Activated CD4-positive, alpha-beta memory T cell treated with anti-CD3 and anti-CD28 coated beads, Interleukin-2, amount 10 ng/mL, durations not matched to agents 7 days and 5 days (primary cell): ENCODE measurements at places on chromosomes 4 and X.
A peak's percentile ranks its signal among the peaks of the same experiment; 100 is the strongest.

- H3K4me3 ChIP-seq: no peak overlapping the region
- no peaks in the 10 kb centered on the region for H3K4me1 ChIP-seq
- DNase-seq: no peak
- no peaks in the 10 kb centered on the region for H3K36me3 ChIP-seq
- no peak overlapping the region for H3K27ac ChIP-seq
- H3K27me3 ChIP-seq: no peaks in the 10 kb centered on the region
These were observed 190.4 kb upstream of the TLL1 start for GRCh38 chr4:165682611-165683010.

DNA sequence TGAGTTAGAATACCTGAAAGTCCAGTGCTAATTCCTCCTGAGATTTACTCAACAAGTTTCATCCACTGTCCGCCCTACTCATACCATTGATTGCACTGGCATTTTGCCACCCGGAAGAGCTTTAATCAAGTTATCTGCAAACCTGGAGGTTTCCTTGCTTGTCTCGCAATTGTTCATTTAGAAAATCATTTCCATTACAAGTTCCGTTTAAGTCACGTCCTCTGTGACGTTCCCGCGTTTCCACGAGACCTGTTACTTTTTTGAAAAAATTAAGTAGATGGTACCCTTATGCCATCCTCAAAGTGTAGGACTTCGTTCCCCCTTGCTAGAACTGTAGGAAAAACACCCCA, 761 bp upstream of the FRYL start:
- peak; percentile 43 for DNase-seq
- H3K36me3 ChIP-seq: peaks cover 4% of the 10 kb centered on the region
- H3K27ac ChIP-seq: peak overlapping the region; percentile 88
- no peaks in the 10 kb centered on the region for H3K27me3 ChIP-seq

DNA sequence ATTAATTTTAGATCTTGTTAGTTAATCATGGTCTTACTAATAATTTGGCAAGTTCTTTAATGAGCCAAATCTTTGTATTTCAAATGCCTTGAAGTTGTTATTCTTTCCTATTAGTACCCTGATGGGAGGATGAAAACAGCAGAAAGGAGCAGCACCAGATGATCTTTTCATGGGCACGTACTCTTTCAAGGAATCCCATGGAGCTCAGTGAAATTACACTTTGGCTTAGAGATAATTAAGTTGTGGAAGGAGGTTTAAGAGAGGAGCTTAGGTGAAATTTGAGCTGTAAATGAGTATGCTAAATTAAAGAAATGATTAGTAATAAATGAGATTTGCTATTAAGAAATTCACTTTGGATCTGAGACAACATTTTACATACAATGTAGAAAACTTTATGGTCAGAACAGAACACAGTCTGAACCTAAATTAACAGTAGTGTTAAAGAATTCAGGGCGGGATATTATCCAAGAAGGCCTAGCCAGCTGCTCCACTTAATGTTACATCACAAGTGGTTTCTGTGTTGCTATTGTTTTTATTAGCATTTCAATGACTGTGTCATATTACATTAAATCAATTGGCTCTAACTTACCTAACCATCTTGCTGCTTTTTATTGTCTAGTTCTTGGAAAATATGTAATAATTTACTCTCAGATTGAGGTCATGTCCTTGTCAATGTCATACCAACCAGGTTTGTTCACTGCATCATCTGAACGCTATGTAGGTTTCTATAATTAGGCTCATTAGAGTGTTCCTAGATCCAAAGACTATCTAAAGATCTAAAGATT, 3.9 kb downstream of the MTHFD2L start:
- H3K27me3 ChIP-seq: peaks cover 3% of the 10 kb centered on the region
- no peak overlapping the region for H3K4me3 ChIP-seq
- peaks cover 19% of the 10 kb centered on the region for H3K4me1 ChIP-seq

DNA sequence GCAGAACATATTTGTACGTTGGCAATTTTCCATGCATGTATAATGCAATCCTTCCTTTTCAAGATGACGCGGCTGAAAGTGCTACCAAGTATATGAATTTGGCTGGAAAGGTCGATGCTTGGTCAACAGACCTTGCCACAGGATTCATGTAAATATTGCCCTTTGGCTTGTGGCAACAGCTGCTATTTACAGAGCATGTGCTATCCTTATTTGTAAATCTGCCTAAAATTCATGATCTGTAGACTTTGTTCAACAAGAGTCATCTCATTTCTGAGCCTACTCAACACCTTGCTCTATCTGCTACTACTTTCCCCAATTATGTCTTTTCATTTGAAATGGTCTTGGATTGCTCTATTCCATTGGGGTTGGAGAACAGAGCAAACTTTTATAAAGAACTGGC, 1.9 kb upstream of the SMARCA1 start:
- H3K27ac ChIP-seq: no peak overlapping the region
- H3K4me1 ChIP-seq: peaks cover 5% of the 10 kb centered on the region
- H3K27me3 ChIP-seq: peaks cover 25% of the 10 kb centered on the region
- no peak for DNase-seq
- H3K36me3 ChIP-seq: no peaks in the 10 kb centered on the region
- H3K4me3 ChIP-seq: no peak overlapping the region

DNA sequence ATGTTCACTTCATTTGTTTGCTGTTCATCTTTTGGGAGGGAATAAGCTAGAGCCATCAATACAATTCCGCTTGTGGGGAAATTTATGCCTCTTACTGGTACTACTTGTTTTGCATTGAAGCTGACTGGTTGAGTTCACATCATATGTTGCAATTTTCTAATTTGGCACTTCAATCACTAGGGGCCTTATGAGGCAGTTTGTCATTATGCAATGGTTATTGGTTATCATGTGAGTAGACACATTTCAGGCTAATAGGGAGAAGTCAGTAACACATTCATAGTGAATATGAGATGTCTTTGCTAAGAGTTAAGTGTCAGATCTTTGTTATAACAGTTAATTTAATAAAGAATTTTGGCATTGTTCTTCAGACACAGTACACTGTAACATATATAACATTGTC, 5.0 kb downstream of the RPL36A start:
- DNase-seq: no peak
- no peaks in the 10 kb centered on the region for H3K27me3 ChIP-seq
- H3K27ac ChIP-seq: peak overlapping the region; percentile 9
- peaks cover 56% of the 10 kb centered on the region for H3K36me3 ChIP-seq

DNA sequence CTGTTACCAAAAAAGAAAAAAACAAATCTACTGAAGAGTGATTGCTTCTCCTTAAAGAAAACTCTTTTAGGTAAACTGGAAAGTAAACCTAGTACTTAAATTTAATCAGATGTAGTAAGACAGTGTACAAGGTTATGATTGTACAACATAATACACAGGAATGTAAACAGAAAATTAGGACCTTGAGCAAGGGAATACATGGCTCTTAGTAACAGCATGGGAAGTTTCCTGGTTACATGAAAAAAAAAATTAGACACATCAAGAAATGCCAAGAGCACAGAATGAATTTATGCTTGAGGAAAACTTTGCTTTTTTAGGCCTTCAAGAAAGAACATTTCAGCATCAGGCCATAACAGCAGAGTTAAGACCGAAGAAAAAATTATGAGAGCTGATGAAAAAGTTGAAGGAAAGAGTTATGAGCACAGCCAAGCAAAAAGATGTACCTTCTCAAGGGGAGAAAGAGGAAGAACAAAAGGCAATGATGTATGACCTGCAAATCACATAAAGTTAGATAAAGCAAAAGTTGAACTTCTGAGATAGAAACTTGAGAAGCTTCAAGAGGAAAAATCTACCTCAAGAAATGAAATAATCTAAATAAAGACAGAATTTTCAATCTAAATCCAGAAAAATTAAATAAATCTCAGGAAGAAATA, 311.6 kb downstream of the GALNTL6 start:
- no peaks in the 10 kb centered on the region for H3K27me3 ChIP-seq
- H3K27ac ChIP-seq: no peak overlapping the region
- H3K4me3 ChIP-seq: no peak overlapping the region
- no peaks in the 10 kb centered on the region for H3K36me3 ChIP-seq
- no peak for DNase-seq
- H3K4me1 ChIP-seq: no peaks in the 10 kb centered on the region

DNA sequence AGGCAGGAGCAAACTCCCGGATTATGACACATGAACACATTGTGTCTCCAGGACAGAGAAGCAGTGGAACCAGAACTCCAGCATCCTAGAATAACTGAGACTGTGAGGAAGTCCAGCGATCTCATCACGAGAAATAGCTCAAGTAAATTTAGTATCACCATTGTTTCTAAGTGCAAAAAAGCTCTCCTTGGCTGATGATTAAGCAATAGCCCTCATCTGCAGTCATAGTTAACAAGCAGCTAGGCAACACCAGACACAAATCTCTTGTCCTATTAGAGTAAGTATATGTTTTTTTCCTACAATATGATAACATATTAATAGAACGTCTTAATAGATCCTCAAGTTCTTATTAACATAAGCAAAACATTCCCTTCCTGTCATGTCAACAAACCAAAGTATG, 2.4 kb upstream of the CFAP299 start:
- H3K27me3 ChIP-seq: peaks cover 23% of the 10 kb centered on the region
- H3K4me3 ChIP-seq: no peak overlapping the region
- H3K4me1 ChIP-seq: peaks cover 11% of the 10 kb centered on the region
- H3K36me3 ChIP-seq: no peaks in the 10 kb centered on the region
- no peak for DNase-seq
